Foreskin fibroblast (primary cell): ENCODE measurements at places on chromosomes 7 and 10.

DNA sequence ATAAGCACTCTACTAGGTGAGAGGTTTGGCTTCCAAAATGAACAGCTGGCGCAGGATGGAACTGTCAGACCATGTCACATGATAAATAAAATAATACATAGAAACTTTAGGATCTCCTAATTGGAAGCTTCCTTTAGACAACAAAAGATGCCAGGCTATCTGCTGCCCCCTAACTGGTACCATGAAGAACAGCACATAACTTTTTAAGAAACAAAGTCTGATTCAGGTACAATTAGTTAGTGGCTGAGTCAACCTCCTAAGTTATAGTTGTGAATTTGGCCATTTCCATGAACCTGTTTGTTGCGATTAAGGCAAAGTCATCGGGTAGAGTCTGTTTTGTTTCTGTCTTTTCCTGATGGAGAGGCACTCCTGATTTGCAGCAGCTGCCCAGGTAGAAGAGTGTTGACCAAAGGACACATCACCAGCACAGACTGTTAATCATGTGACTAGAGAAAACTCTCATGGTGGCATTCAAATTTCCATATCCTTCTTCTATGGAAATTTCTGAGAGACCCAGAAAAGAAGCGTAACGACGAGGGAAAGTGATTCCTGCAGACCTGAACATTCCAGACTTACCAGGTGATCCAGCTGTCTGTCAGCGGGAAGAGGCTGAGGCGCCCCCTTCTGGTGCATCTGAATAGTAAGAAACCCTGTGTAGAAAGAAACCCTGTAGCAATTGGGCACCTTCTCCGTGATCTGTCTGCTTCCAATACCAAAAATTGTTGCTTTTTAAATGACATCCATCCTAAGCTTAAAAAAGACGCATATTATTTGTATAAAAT lies 8.6 kb upstream of the INHBA start:
- peak; percentile 45 for DNase-seq

- DNase-seq = no peak
Observed at GRCh38 chr10:128657548-128657947, 531.3 kb upstream of the MKI67 start.

GRCh38 chr7:150959081-150959480 lies 19.0 kb downstream of the KCNH2 start:
- DNase-seq = no peak

- no peak for DNase-seq
Observed at GRCh38 chr10:1257274-1257673, 201.1 kb downstream of the WDR37 start.

DNA sequence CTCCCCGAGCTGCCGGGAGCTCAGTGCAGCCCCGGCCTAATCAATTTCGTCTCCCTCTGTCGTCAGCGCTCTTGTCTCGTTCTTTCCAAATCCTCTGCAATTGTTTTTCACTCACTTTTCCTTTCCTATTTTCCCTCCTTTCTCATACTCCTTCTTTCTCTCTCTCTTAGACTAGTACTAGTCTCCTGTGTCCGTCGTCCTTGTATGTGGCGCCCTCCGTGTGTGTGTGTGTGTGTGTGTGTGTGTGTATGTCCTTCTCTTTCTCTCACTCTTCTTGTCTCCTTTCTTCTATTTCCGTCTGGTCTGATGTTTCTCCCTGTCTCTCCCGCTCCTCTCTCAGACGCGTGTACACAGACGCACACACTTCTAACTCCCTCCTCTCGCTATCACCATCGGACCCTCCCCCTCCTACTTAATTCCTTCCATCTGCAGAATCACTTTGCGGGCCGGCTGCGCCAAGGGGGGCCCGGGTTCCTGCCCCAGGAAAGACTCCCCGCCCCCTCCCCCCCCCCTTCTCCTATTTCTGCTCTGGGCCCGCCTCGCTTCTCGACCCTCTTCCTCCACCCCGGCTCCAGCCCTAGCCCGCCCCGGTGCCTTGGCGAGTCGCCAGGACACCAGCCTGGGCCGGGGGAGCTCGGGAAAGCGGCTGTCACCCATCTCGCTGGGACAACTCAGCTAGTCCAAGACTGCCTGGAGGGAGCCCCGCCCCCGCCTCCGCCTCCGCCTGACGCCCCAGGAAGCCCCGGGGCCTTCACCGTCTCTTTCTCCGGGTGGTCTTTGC lies 743 bp upstream of the ZCCHC24 start:
- peak; percentile 77 for DNase-seq

DNA sequence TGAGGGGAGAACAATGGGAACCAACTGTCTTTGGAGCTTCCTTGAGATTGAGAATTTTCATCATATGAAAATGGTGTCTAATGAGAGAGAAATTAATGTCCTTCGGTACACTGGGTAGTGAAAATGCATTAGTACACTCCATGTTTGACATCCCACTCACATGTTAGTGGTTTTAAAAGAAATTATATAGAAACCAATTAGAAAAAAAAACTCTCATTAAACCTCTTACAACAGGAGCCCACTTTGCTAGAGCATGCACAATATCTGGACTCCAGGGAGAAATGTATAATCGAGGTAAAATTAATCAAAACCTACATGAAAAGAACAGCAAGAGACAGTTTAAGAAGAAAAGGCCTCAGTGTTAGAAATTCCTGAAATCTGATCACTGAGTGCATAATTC lies 79.2 kb upstream of the KCNIP2 start:
- no peak for DNase-seq

DNA sequence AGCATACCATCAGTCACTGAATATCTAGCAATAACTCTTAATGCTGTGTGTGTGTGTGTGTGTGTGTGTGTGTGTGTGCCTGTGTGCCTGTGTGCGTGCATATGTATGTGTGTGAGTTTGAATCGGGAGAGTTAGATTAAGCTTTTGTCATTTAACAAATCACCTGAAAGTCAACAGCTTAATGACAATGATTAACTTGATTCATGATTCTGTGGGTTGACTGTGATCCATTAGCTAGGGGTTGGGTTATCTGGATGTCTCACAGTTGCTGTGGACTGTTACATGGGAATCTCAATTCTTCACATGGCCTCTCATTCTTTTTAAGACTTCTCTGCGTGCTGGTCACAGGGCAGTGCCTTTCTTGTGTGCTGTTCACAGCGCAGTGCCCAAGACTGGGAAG lies 639.0 kb upstream of the SORCS1 start:
- DNase-seq = no peak

DNA sequence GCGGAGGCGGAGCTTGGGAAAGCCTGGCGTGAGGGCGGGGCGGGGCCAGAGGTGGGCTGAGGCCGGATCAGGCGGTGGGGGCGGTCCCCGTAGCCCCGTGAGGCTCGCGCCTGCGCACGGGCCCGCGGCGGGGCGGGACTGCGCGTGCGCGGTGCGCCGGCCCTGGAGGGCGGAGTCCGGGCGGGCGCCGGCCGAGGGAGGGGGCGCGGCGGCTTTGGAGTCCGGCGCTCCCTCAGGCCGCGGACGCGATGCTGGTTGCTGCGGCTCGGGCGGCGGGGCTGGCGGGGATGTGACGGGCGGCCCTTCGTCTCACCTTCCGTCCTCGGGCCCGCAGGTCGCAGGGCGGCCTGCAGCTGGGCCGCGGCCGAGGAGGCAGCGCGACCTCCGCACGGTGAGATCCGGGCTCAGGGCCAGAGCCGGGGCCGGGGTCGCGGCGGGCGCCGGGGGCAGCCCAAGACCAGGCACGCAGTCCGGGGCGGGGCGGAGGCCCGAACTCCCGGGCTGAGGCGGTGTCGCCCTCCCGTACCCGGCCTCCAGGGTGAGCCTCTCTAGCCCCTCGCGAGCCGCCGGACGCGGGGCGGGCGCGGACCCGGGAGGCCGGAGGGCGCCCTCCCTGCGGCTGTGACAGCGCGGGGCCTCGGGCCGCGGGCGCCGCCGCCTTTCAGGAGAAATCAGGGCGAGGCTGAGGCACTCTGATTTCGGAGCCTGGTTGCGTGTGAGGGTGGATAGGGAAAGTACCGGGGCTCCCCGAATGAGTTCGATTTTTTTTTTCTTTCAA lies at the start of gene CCSER2:
CCSER2 (plus strand) TSS at position 172 of the 778 bp plus-strand sequence. CDS start 42,464 bp downstream, outside the sequence.
- peak; percentile 99 for DNase-seq

DNA sequence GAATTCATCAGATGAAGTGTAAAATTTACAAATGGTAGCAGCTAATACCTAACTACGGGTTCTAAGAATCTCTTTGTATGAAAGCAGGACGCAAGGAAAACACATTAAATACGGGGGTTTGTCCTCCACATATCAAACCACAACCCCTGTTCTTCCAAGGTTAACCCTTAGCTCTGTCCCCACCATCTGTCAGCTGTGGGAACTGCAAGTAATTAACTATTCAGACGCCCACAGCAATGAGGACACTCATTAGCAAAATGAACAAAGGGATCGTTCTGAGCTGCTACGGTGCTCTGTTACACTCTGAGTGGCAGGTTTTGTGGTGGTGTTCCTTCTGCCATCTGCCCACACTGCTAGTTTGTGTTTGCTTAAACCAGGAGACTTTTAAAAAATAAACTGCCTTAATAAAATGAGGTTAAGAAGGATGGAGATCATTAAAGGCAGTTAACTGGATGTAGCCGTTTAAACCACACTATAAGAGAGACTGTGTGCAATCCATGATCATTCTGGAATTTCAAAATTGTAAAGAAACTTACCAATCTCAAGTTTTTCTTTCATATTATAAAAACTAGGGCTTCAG lies 51.4 kb downstream of the C10orf67 start:
- peak; percentile 24 for DNase-seq

DNA sequence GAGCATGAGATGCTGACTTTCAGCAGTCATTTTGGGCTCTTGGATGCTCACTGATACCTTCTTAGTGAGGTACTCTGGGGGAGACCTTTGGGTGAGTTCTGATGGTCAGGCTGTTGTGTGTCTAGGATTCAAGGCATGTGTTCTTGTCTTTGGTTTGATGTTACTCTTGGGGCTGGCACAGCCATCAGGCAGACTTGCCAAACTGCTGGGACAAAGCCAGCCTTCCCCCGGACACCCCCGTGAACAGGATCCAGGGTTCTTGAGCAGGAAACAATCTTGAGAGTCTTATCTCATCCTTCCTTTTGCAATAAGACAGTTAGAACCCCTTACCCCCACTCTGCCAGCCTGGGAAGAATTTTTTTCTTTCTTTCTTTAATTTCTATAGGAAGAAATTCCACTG lies 42.2 kb downstream of the SUFU start:
- peak; percentile 32 for DNase-seq

DNA sequence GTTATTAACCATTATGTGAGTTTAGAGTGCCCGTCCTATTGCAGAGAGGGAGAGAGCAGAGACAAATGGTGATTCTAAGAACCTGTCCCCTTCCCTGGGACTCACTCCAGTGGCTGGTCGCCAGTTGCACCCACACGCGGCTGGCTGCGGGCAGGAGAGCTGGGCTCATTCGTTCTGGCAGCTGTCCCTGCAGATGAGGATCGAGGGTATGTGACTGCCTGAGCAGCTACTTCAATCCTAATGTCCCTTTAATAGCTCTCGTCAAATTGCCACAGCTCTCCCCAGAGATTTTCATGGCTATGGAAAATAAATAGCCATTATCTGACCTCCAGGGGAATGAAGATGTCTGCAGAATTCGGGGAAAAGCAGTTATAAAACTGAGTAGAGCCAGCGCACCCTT lies 41.6 kb downstream of the RBM28 start:
- DNase-seq = no peak

- DNase-seq = peak; percentile 78
Observed at GRCh38 chr7:137992104-137992549, 9.8 kb downstream of the CREB3L2 start.

GRCh38 chr7:12173671-12174070 lies 37.4 kb upstream of the TMEM106B start:
- no peak for DNase-seq

- peak; percentile 20 for DNase-seq
Observed at GRCh38 chr10:100743626-100744135, 1.7 kb upstream of the PAX2 start.

DNA sequence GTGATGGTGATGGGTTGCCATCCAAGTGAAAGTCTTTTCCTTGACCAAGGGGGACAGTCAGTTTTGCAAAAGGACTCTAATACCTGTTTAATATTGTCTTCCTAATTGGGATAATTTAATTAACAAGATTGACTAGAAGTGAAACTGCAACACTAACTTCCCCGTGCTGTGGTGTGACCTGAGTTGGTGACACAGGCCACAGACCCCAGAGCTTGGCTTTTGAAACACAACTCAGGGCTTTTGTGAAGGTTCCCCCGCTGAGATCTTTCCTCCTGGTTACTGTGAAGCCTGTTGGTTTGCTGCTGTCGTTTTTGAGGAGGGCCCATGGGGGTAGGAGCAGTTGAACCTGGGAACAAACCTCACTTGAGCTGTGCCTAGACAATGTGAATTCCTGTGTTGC lies 6.9 kb downstream of the PPIF start:
- no peak for DNase-seq

DNA sequence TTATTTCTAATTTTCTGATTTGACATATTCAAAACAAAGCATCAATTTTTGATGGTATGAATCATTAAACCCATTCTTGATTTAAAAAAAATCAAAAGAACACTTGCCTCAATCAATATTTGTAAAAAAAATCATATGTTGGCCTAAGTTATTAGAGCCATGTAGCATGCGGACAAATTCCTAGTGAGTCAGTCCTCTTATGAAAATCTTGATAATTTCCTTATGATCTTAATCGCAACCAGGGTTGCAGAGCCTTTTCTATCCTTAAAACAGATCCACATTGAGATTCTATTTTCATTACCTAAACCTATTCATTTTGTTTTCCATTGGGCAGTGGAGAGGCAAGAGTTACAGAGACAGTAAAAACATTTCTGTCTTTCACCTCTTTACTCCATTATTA lies 203.2 kb downstream of the ARL4A start:
- DNase-seq = no peak

GRCh38 chr10:52779541-52780390 lies 7.2 kb upstream of the MBL2 start:
- peak; percentile 37 for DNase-seq

DNA sequence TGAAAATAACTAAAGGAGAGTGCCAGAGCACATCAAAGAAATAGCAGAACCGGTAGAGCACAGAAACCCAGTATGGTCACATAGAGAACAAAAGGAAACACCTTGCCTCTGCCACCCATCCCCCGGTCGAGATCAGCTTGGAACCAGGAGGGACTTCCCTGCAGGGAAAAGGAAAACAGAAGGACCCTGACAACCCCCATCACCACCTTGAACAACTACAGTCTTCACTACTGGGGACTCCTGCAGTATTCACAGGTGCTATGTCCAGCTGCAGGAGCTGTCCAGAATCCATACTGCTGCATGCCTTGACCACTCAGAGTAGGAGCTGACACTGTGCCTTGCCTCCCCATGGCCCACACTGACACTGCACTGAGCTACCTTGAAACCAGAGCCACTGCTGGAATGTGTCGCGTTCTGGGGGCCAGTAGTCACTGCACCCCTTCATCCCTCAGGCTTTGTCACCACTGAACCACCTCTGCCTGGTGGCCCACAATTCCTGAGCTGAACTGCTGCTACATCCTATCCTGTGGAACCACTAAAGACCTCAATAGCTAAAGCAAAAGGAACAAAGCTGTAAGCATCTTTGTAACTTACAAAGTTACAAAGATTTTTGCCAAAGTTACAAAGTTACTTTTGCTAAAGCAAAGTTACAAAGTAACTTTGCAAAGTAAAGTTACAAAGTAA lies 66.8 kb downstream of the TRIL start:
- no peak for DNase-seq

DNA sequence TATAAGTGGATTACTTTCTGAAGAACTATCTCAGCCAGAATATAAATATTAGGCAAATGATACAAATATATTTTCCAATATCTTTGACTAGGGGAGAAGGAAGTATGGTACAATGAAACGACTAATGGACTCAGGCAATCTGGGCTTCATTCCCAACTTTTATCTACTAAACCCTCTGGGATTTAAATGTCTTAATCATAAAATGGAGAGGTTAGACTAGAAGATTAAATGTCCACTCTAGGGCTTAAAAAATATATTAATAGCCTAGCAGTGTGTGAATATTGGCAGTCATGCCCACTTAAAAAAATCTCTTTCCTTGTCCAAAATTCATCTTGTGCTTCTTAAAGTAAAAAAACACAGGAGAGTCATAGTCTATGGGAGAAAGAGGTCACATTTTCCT lies 98.3 kb downstream of the CTTNBP2 start:
- no peak for DNase-seq
